ENCODE measurements at places on chromosomes 12 and 14.

DNA sequence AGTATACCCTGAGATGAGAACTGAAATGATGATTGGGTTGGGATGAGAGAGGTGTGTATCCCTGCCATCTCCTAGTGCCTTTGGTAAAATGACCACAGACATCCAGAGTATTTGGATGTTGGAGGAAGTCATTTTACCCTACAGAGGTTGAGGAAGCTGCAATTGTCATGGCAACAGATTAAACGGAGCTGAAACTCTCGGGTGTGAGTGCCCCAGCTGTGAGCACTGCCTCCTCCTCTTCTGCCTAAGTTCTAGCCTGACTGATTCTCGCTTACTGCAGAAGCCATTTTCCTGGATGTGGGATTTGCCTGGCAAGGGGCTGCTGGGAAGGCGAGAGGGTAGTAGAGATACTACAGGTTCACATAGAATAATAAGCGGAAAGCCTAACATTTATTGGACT is 10.3 kb upstream of the PPP4R4 start:
- DNase-seq: no peak

DNA sequence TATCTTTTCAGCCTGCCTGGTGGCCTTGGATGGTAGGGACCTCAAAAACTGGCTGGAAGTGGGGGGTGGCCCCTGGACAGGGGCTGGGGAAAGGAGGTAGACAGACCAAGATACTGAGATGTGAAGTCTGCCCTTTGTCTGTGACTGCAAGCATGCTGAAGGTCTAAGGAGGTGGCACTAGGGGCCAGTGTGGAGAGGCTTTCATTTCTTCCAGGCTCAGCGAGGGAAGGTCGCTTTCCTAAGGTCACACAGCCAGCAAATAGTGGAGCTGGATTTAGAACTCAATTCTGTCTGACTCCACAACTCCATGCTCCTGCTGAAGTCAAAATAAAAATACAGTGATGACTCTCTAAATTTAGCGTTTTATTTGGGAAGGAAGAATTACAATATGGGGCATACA is 11.3 kb upstream of the PLBD2 start:
- no peak for DNase-seq

DNA sequence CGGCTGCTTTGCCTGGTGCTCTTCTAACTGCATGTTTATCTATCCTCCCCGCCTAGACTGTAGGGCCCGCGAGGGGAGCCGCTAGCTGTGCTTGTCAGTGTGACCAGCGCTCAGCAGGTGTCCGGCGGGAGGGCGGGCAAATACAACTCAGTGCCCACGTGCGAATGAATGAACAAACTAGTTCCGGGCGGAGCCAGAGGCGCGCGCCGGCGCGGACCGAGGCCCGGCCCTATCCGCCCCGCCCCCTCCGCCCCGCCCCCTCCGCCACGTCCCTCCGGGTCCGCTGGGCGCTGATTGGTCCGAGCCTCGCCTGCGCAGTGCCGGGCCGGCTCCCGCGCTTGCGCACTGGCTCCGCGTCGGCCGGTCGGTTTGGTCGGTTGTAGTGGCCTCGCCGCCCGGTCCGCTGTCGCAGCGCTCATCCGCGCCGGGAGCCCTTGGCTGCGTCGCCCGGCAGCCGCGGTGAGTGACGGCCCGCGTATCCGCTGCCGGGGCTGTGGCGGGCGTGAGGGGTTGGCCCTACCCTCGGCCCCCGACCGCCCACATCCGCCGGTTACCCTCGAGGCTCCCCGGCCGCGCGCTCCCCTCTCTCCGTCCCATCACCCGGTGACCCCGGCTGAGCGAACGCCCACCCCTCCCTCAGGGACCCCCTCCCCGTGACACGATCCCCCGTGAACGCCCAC is 60.0 kb downstream of the DDX51 start:
- DNase-seq: peak; percentile 93

DNA sequence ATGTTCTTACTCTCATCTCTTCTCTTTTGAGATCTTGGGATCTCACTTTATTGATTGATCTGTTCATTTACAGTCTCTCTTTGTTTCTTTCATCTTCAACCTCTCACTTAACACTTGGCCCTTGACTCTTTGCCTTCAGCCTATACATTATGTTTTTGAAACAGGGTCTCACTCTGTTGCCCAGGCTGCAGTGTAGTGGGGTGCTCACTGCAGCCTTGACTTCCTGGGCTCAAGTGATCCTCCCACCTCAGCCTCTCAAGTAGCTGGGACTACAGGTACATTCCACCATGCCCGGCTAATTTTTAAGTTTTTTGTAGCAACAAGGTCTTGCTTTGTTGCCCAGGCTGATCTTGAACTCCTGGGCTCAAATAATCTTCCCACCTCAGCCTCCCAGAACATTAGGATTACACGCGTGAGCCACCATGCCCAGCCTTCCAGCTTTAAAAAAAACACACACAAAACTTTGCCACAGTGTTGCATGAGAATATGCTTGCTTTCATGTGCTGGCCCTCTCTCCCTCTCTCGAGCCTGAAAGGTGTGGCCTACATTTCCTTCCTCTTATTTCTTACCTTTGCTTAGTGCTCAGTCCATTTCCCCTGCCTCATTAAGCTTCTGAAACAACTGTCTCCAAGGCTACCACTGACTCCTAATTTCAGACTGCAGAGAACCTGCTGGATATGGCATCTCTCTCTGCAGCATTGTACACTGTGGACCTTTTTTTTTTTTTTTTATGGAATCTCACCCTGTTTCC is 9.9 kb downstream of the DIP2B start:
- DNase-seq: no peak

- DNase-seq: no peak
Observed at GRCh38 chr12:94817695-94818075, 167.3 kb upstream of the TMCC3 start.

DNA sequence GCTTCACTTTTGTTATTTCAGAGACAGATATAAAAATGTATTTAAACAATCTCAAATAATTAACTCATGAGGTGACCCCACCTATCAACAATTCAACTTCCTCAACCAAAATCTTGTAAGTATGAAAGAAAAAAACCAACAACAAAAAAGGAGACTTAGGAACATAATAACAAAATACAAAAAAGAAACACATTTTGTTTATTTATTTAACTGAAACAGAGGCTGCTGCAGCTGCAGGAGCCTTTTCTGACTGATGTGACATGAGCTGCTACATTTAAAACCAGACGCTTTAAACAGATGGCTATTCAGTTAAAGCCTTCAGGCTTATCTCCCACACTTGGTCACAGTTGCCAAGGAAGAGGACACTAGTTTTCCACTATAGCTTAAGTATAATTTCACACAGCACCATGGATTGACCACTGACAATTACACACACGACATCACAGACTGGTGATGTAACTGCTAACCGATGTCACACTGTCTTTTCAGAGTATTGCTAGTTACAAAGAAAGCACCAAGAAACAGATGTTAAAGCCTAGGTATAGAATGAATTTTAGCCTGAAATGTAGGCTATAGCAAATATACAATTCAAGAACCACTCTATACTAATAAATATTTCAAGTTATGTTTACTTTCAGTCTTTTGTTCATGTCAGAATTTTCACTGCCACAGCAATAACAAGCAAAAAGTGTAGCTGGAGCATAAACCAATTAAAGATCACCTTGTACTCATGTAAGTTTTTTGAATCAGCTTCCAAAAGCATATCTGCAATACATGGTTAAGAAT is 113.0 kb downstream of the MED13L start:
- DNase-seq: no peak

DNA sequence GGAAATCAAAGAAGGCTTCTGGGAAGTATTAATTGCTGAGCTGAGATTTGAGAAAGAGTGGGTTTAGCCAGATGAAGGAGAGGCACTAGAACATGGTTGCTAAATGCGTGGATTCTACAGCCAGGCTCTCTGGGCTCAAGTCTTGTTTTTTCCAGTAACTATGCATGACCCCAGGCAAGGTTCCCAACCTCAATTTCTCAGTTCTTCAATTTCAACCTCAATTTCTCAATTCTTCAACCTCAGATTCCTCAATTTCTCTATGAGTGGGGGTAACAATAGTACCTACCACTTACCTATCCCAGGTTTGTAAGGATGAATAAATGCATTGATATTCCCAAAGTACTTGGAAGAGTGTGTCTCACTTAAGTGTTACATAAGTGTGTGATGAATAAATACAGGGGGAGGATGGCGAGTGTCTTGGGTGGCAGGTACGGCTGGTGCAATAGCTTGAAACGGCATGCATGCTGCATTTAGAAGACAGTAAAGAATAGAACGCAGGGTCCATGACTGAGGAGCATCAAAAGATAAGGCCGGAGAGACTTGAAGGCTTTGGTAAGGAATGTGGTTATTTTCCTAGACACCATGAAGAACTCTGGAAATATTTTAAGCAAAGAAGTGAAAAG is 149.1 kb upstream of the ATP2B1 start:
- no peak for DNase-seq

DNA sequence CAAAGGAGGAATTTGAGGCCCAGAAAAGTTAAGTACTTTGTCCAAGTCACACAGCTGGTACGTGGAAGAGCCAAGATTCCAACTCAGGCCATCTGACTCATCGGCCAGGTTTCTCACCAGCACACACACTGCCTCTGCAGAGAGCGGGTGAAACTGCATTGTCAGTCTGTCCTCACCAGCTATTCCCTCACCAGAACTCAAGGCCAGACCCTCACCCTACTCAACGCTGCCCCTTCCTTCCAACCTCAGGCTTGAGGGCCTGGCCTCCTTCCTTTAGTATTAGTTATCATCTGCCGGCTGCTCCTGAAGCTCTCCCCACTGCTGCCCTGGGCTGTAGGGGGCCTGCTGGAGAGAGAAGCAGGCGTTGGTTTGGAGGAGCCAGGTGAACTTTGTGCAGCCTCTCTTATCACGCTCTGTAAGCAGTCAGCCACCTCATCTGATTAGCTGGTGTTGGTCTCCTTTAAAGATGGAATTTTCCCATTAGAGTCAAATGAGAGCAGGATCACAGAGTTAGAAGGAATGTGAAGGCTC is 16.6 kb upstream of the PLEK2 start:
- no peak for DNase-seq

GRCh38 chr12:14689996-14690395 is 6.4 kb downstream of the GUCY2C start:
- no peak for DNase-seq

DNA sequence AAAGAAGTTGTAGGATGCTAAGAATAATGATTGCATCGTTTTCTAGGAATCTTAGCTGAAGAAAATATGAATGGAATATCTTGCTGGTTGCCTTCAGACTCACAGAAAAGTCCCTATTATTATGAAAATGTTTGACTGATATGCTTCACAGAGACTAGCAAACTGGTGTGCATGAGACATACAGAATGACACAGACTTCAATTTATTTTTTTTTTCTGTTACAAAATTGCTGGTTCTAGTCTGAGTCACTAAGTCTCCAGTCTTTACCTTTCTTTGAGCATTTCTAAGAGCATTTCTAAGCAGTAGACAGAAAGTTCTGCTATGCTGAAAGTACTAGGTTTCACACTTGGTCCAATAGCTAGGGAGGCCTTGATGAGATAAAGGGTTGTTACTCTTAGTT is 377.6 kb upstream of the ATP2B1 start:
- DNase-seq: no peak

DNA sequence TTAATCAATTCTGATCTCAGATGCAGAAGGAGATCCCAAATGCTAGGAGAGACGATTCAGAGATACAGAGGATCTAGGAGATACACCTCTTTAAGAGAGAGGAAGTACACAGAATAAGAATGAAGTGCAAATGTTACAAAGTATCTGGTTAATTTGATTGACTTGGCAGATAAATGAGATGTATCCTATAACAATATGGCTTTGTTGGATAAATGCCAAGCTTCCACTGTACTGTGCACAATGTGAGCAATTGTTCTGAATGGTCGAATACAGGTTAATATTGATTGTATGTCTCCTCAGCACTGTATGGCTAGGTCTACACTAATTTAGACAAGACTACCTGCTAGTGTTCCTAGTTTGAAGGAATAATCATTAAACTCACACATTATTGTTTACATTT is 119.6 kb upstream of the PTPRB start:
- no peak for DNase-seq

DNA sequence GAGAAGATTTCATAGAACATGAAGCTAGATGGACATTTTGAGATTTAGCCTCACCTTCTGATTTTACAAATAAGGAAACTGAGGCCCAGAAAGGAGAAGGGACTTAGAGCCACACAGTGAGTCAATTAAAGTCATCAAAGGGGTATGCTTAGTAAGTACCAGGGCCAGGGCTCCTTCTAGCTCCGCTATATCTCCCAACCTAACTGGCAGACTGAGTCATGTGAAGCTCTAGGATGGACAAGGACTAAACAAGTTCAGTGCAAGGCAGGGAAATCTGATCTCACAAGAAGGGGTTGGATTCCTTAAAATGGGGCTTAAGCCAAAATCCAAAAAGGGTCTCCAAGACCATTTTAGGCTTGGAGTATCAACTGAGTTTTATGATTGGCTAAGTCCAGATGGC is 215.8 kb downstream of the PHLDA1 start:
- no peak for DNase-seq

DNA sequence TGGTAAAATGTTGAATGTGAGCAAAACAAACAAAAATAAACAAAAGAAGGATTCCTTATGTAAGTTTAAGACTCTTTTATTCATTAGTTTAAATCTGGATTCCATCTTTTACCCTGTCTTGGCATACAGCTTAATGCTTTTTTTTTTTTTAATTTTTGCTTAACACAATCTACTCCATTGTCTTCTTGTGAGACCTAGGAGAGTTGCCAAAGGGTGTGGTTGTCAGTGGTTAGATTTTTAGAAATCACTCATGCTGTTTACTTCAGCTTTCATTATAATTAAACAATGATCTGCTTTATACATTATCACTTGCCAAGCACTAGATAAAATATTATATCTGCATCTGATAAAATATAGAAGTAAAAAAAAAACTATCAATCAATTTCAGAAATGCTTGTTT is 77.7 kb upstream of the KITLG start:
- DNase-seq: no peak

GRCh38 chr12:1995205-1995896 is 8.9 kb downstream of the DCP1B start:
- no peak for DNase-seq

DNA sequence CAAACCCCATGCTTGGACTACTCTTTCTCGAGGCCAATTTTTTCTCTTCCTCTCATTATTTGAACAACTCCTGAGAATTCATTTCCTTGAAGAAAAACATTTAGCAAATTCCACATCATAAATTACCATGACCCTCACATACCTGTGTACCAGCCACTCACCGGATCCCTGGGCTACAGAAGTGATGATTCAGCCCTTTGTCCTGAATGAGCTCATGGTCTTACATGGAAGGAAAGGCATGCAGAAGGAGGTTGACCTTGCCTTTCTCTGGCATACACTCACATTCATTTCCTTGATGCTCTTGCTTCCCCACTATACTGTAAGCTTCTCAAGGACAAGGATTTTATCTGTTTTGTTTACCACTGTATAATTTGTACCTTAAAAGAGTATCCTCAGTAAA is 191.5 kb downstream of the SLC5A8 start:
- DNase-seq: no peak

Measured in glutamatergic neuron (in vitro differentiated cells).